ENCODE measurements at places on chromosomes 13 and 19.
A peak's percentile ranks its signal among the peaks of the same experiment; 100 is the strongest.

DNA sequence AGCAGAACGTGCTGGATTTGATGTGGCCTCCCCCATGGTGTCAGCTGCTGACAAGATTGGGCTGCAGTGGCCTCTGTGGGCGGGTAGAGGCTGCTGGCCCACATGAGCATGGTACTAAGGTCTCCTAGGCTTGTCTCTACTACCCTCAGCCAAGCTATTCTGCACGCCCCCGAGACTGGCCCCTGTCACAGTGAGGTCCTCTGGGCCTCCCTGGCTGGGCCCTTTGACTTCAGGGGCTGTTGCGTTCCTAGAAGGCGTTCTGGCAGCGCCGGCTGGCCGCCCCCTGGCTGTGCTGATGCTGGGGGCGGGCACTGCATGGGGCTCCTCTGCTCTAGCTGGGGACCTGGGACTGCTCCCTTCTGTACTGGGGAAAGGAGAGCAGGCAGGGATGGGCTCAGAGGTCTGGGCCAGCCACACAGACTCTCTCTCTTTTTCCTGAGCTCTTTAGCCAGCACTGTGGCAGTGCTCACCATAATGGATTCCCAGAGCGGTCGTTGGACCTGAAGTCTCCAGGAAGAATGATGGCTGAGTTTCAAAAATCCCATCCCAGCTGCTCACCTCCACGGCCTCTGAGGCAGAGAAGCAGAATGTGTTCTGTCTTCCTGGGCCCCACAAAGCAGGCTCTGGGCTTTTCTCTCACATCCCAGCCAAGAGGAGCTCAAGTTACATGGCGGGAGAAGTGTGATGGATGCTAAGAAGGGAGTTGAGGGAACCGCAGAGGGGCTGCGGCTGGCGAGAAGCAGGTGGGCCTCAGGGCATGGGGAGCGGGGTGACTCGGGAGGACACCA is 32.3 kb downstream of the TSSK6 start:
- peak; percentile 35 for DNase-seq

DNA sequence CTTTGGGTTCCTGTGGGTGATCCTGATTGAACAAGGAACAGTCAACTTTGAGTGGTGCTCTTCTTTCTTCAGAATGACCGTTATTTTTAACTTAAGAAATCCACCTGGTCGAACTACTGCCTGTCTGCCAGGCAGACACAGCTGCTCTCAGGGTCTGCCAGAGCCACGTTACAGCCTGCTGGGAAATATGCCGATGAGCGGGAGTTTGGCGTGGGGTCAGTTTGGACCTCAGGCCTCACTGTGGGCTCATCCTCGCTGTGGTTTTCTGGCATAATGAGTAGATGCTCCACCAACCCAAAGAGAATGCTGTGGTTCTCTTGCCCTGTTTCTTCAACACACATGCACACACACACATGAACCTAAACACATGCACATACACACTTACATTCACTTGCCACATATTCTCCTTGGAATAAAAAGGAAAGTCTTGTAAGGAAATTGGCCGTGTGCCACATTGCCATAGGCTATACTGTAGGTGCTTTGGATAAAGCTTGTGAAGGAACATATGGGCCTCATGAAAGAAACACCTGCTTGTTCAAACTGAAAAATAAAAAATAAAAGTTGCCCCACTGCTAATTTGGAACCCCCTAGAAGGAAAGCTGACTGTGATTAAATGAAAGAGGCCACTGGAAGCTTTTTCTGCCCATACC is 598.7 kb upstream of the KLF12 start:
- DNase-seq, result no peak

DNA sequence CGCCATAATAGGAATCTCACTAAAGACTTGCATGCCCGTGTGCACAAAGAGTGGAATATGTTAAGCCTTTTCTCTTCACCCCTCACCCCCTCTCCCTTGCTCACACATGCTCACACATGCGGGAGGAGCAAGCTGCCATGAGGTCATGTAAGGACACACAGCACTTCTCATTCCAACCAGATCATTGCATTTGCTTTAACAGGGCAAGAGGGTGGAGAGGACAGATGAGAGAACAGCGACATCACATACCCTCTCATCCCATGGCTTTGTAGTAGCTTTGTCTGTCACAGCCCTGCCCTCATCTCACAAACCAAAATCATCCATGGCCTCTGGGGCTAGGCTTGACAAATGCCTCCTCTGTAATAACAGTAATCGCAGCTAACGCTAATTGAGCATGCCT is 145.6 kb upstream of the FRY start:
- DNase-seq, result peak; percentile 72

GRCh38 chr13:30153545-30154426 is 153.6 kb downstream of the KATNAL1 start:
- peak; percentile 21 for DNase-seq

- DNase-seq, result no peak
These were observed 25.1 kb downstream of the CARS2 start for GRCh38 chr13:110680852-110681251.

GRCh38 chr19:461721-462551 is 1.1 kb upstream of the SHC2 start:
- no peak for DNase-seq

- no peak for DNase-seq
These were observed 40.3 kb downstream of the CYSLTR2 start for GRCh38 chr13:48693998-48694397.

Measured in fibroblast of skin of abdomen (primary cell).